Ovary (tissue), 10 donors: ENCODE measurements at places on chromosomes 7 and 10. TPM values are rescaled to one million over a fixed set of nuclear protein-coding genes. Genes with fewer than 3 reads are reported as not detected.

GRCh38 chr10:27153845-27154193, 365 bp downstream of the YME1L1 start:
- DNase-seq, result no peak

GRCh38 chr7:121529003-121529402, 132.9 kb upstream of the FAM3C start:
- DNase-seq, result no peak

DNA sequence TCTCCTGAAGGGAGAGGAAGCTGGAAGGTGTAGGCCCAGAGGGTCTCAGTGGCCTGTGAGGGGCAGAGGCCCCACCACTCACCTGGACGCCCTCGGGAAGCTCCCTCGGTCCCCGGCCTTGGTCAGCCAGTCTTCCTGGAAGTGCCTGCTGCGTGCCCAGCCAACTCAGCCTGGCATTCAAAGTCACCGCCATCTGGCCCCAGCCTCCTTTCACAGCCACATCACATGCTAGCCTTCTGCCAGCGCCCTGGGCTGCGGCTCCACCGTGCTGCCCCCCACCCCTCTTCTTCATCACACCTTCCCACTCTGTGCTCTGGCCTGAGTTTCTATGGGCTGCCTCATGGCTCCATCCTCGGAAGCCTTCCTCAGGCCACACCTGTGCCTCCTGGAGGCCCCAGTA, 98.0 kb downstream of the ZMIZ1 start:
- DNase-seq, result no peak

- DNase-seq, result no peak
Observed at GRCh38 chr7:37341033-37341630, 107.5 kb downstream of the ELMO1 start.

DNA sequence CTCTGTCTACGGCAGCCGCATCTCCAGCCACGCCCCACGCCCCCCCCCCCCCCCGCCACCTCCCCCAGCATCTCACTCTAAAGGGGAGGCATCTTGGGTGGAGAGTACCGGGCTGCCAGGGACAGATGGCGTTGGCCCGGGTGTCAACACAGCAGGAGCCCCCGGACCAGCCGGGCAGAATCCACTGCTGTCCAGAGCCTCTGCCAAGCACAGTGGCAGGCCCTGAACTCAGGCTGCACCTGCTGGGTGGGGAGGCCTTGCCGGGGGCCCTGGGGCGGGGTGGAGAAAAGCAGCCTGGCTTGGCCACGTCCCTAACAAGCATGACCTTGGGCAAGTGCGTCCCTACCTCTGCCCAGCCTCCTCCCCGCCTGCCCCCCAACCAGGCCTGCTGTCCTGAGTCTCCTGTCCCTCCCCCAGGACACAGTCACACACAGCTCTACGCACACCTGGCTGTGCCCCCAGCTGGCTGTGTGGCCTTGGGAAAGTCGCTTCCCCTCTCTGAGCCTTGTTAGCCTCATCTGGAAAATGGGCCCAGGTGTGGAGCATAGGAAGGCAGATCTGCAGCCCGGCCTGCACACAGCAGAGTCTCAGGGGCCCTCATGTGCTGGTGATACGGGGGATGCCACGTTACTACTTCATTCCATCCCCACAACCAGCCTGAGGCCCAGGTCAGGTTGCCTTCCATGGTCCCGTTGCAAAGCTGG, 45.2 kb downstream of the MICALL2 start:
- DNase-seq, result no peak

DNA sequence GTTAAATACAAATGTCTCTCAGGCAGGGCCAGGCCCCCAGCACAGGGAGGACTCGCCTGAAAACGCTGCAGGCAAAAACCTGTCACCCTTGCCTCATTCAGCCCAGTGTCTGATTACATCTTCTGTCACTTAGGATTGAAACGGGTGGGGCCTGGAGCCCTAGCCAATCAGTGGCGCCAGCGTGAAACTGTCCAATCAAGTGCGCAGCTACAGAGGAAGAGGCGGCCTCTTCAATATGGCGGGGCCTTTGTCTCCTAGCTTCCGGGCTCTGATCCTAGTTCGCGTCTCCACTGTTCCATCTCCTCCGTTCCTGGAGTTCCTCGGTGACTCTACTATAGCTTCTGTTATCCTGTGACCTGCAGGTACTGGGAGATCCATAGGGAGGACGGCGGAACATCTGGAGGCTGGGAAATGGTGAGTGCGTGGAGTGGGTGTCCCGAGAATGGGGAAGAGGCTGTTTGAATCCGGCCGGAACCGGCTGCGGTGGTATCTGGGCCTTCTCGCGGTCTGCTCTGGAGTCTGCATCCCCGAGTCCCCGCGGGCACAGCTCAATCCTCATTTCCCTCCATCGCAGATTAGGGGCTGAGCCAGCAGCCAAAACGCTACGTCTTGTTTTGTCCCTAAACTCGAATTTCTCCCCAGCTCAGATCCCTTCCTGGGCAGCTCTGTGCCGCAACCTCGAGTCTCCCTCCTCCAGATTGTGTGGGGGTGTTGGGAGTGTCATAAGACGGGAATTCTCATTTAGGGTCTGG, at the start of gene ZNF736:
Gene ZNF736 (plus strand): TSS at position 222 of the 752 bp plus-strand sequence. CDS start 190 bp downstream, at position 412.
- DNase-seq, result peak; percentile 85

DNA sequence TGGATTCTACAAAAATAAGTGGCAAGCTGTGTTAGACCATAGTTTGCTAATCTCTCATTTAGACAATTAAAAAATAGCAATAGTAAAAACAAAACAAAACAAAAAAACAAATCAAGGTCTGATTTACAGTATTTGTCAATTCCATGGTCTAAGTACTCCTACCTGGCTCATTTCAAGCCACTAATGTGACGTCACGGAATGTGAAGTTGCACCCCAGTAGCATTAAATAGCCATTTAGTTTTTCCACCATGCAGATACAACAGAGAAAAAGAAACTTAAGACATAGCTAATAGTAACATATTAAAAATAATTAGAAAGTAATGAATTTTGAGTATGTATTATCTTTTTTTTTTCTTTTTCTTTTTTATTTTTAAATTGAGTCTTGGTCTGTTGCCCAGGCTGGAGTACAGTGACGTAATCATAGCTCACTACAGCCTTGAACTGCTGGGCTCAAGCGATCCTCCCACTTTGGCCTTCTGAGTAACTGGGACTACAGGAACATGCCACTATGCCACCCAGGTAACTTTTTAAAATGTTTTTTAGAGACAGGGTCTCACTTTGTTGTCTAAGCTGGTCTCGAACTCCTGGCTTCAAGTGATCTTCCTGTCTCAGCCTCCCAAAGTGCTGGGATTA, 101.2 kb downstream of the MKX start:
- peak; percentile 33 for DNase-seq

DNA sequence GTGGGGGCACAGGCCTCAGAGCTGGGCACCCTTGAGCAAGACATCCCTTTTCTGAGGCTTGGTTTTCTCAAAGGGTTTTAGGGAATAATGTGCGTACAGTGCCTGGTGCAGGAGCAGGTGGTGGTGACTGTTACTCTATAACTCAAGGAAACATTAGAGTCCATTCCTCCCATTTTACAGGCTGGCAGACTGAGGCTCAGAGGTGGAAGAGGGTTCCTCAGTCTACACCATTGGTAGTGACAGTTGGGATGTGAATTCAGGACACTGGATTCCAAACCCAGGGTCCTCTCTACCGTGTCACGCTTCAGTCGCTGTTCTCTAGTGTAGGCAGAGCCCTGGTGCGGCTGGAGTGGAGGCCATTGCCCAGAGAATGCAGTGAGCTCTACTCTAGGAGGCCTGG, 40.0 kb upstream of the AQP1 start:
- no peak for DNase-seq

Gene AKR1C2
- 9.8 TPM for polyA plus RNA-seq

Gene AGMO
- 0.44 TPM for polyA plus RNA-seq

Gene CRCP
- polyA plus RNA-seq, result 46.1 TPM

Gene EGFR
- polyA plus RNA-seq, result 13.0 TPM

Gene GDF10
- 1.2 TPM for polyA plus RNA-seq

Gene NPFFR1
- 0.10 TPM for polyA plus RNA-seq

Gene GTF2IRD1
- 17.1 TPM for polyA plus RNA-seq

Gene ZNF487
- 6.4 TPM for polyA plus RNA-seq
